ENCODE measurements at places on chromosomes 12 and 14.
A peak's percentile ranks its signal among the peaks of the same experiment; 100 is the strongest.

- no peak for DNase-seq
These were observed 17.3 kb downstream of the ARID4A start for GRCh38 chr14:58315606-58316005.

- DNase-seq: no peak
These were observed 223.6 kb downstream of the ALG10B start for GRCh38 chr12:38540156-38540555.

- DNase-seq: no peak
These were observed 62.2 kb upstream of the OR4E1 start for GRCh38 chr14:21735639-21736307.

- DNase-seq: peak; percentile 6
These were observed 86.8 kb downstream of the ITPR2 start for GRCh38 chr12:26746121-26746714.

- peak; percentile 7 for DNase-seq
These were observed 86.5 kb downstream of the PPM1H start for GRCh38 chr12:62848418-62848817.

GRCh38 chr14:76237349-76237990 lies 85.7 kb downstream of the GPATCH2L start:
- DNase-seq: no peak
